Chondrocyte (in vitro differentiated cells): ENCODE measurements at places on chromosomes 5 and 9.

DNA sequence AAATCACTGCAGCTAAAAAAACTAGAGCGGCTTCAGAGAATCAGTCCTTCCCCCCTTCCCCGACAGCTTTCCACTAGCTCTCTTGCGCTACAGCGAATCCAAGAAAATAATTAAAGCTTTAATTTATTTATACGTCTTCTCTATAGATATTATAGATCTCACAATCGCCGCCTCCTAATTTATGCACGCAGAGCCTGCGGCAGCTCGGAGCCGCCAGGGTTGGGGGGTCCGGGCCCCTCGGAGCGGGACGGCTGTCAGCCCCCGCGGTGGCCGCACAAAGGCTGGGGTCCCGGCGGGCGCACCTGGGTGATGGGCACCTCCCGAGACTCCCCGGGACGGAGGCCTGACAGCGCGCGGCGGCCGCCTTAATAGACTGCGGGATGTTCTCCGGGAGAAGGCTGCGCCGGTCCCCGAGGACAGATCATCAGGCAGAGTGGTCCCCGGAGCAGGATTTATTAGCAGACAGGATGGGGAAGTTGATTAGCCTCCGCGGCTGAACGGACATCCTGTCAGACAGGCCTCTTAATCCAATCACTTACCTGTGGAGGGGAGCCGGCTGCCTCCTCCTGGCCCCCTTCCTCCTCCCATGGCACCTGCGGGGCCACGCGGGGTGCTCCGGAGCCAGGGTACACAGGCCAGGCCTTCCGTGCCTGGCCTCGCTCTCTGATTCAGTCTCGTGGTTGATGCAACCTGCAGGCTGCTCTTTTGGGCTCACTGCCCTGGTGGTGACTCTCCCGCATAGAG, 166.8 kb downstream of the MELK start:
- DNase-seq, result no peak

GRCh38 chr5:125219710-125220109, 473.3 kb upstream of the ZNF608 start:
- DNase-seq, result no peak

GRCh38 chr5:122385286-122385685, 73.2 kb downstream of the SNCAIP start:
- no peak for DNase-seq

DNA sequence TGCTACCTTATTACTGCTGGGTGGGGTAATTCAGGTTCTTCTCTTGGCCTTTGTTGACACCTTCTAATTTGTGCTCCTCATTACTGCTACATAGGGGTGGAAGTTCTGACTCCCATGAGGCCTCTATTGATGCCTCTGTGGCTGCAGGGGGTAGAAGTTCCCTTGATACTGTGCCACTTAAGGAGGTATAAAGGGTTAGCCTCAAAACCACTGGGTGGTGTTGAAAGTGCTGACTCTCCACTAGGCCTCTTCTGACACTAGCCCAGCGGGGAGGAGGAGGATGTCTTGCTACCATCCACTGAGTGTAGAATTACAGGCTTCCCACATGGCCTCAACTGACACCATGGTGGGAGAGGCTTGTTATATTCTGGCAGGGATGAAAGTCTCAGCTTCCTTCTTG, 36.7 kb upstream of the CCDC112 start:
- DNase-seq, result no peak

- no peak for DNase-seq
Observed at GRCh38 chr9:81627481-81627880, 61.9 kb downstream of the TLE1 start.

DNA sequence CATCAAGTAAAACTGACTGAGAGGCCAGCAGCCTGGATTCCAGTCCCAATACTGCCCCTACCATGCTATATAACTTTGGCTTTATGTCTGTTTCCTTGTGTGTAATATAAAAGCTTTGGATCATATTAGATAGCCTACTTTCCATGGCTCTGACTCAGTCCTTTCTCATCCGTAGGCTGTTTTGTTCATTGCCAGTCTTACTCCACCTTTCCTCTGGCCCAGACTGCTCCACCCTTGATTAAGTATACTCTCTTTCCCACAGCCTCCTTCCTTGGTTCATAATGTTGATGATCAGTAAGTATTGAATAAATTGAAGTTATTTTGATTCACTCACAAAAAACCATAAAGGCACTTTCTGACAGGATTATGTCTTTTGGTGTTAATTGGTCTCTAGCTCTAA, 1.5 kb upstream of the MRPS30 start:
- no peak for DNase-seq

DNA sequence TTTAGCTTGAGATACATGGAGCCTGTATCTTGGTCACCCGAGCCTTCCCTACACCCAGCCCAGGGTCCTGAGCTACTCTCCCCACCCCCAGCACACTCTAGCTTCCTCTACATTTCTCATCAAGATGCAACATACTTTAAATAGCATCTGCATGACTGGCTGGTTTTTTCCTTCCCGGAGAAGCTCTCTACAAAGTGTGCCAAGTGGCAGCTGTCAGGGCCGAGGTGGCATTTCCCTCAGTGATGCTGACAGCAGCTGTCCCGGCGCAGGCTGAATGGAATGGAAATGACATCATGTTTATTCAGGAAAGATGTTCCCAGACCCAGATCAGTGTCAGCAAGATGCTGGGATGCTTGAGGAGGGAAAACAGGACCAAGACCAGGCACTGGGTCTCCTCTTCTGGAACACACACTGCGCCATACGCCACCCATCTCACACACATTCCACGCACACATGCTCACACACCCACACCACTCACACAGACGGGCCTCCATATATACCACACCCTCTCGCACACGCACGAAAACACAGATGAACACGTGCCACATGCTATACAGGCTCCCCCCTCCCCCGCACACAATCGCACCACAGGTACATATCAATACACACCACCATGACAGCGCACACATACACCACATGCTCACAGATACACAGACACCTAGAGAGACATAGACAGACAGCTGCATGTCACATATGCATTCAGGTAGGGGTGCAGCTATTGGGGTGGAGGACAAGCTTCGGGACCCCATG, 67.8 kb downstream of the LHX2 start:
- DNase-seq, result no peak

- no peak for DNase-seq
Observed at GRCh38 chr5:9466697-9467096, 79.2 kb downstream of the SEMA5A start.

- no peak for DNase-seq
Observed at GRCh38 chr9:87425202-87425601, 72.5 kb upstream of the DAPK1 start.

DNA sequence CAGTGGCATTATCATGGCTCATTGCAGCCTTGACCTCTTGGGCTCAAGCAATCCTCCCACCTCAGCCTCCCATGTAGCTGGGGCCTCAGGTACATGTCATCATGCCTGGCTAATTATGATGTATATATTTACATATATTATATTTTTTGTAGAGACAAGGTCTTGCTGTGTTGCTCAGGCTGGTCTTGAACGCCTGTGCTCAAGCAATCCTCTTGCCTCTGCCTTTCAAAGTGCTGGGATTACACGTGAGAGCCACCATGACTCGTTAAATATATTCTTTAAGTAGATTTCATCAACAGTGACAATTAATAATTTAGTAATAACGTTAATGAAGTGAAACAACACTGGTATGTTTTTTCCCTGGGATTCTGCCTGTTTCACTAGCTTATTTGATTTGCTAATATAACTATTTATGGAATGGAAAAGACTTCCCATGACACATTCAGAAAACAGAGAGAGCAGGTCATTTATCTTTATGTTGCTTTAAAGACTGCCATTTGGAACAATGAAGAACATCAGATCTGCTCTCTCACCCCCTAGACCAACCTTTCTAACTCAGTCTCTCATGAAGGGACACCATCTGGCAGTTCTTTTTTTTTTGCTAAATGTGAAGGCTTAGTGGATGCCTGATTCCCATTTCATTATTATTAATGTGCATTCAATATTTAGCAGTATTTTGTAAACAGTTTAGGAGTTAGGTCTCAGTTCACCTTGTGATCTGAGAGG, 295.6 kb downstream of the KIF4B start:
- no peak for DNase-seq

DNA sequence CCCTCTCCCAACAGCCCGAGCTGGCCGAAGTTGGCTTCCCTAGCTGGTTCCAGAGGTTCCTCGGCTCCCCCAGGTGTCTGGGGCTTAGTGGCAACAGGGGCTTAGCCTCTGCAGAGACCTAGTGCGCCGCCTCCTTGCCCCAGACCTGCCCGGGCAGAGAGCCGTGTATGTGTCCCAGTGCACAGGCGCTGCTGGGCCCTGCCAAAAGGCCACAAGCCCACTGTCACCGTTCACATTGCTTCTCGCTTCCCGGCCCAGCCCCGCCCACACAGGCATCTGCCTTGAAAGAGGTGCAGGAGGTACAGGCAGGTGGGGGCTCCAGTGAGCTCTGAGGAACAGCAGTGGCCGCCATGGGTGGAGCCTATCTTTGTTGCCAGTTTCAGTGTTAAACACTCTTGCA, 2.5 kb upstream of the CACFD1 start:
- DNase-seq, result no peak

DNA sequence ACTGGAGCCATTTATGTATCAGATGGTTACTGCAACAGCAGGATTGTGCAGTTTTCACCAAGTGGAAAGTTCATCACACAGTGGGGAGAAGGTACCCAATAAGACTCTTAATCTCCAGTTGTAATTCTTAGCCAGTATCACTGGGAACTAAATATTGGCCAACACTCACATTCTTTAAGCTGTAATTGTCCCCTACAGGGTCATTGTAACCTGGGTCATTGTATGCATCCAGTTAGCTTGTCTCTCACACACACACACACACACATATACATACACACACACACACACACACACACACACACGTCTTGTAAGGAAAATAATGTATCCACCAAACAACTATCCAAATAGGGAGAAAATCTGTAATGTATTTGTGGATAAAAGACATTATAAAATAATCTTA, 113.0 kb downstream of the GIN1 start:
- no peak for DNase-seq

DNA sequence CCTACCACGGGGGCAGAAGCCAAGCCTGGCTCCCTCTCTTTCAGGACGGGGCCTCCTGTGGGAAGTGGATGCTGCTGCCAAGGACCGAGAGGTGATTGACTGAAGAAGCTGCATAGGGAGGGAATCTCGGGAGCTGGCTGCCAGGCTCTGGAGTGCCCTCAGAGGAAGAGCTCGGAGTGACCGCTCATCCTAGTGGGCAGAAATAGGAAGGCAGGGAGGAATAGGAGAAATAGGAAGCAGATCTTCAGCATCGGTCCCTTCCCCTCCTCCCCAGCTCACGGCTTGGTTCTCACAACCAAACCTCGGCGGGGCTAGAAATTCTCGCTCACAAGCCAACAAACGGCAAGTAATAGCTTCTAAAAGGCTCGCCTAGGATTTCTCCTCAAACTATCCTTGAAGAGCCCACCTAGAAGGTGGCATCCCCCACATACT, 159.9 kb upstream of the RAI14 start:
- no peak for DNase-seq

DNA sequence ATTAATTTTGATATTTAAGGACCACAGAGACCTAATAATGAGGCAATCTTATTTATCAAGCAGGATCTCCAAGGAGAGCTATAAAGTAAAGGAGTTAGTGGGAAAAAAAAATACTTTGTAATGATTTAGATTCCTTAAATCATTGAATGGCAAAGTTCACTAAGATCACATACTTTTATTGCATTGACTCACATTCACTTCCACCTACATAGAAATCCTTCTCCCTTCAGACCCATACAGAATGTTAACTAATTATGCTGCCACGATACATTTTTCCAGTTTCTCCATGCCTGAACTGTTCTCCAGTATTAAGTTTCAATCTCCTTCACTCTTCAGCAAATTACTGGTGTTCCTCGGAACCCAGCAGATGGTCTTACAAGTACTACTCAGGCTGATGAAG, 388.7 kb downstream of the EFNA5 start:
- DNase-seq, result no peak

GRCh38 chr5:109757490-109757889, 67.8 kb downstream of the MAN2A1 start:
- no peak for DNase-seq

- no peak for DNase-seq
Observed at GRCh38 chr9:6106711-6107339, 91.4 kb upstream of the RANBP6 start.

DNA sequence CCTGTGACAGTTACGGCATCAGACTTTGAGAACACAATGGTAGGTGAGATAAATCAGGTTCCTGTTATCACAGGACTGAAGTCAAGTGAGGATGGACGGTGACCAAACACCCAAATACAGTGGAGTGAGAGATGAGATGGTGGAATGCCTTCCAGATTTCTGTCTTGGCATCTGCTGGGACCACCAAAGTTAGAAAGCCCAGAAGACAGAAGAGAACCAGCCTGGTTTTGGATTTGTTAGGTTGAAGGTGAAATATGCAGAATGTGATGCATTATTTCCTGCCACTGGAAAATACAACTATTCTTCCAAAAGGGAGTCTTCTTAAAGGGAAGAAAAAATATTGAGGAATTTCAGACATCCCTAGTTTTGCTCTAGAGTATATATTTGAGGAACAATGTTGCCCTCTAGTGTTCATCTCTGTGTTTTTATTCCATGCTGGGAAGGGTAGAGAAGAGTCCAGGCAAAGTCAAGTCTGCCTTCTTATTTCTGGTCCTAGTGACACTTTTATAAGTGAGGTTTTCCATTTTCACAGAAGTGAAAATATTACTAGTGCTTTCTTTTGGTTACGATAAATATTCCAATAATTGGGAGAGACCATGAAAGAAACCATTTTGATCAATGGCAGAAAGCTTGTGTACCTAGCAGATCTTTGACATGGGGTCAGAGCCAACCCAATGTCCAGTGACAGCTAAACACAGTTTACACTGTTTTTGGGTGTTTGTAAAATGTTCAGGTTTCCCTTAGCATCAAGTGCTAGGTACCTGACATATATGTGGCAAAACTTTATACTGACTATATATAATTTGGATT, 142.3 kb upstream of the ANKH start:
- DNase-seq, result no peak

DNA sequence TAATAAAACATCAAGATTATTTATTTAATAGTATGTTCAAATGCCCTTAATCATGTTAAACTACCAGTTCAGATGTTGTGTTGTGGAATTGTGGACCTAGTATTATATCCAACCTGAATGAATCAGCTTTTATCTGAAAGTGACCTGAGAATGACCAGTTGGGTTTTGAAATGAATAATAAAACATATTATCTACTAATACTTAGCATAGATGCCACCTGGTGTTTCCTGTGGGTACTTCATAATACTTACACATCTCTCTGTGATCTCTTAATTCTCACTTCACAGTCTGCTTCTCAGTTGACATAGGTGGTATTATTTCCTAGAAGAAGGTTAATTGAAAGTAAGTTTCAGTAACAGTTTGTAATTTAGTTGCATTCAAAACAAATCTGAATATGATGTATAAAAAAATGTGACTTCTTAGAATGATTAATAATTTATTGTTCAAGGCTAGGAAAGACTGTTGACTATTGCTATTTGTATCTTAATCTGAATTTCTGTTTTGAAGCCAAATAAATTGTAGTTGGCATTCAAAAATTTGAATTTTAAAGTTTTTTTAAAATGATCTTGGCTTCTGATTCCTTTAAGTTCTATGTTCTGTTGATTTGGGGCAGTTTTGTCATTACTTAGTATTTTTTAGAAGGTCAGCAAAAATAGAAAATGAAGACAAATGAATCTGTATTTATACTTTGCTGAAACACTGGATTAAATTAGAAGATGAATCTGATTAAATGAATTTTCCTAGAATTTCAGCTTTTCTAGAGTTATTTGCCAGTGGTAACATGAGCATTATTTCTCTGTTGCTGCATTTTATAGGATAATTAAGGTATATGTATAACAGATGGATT, 48.2 kb downstream of the KIF2A start:
- no peak for DNase-seq
